ENCODE measurements at places on chromosomes 13 and 19.

DNA sequence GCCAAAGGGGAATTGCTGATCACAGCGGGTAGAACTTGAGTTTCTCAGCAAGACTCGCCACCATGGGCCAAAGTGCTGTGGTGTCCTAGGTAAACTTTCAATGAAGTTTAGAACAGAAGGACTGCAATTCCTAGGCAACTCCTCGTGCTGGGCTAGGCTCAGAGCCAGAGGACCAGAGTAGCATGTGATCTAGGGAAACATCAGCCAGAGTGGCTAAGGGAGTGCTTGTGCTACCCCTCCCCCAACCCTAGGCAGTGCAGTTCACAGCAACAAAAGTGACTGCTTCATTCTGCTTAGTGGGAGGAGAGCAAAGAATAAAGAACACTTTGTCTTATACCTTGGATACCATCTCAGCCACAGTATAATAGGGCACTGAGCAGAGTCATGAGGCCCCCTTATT is 1658.6 kb upstream of the MIR17HG start:
- no peak for DNase-seq

- DNase-seq = peak; percentile 85
These were observed at the start of gene ZNF358 for GRCh38 chr19:7515645-7516151. ZNF358 (plus strand) TSS chr19:7516103; CDS start chr19:7519243, 3,140 bp downstream.

- DNase-seq = no peak
These were observed 285.9 kb downstream of the DNAJC15 start for GRCh38 chr13:43309311-43309710.

GRCh38 chr13:20258208-20258962 is 26.3 kb upstream of the GJB6 start:
- DNase-seq = no peak

GRCh38 chr13:43085545-43085944 is 62.2 kb downstream of the DNAJC15 start:
- no peak for DNase-seq

DNA sequence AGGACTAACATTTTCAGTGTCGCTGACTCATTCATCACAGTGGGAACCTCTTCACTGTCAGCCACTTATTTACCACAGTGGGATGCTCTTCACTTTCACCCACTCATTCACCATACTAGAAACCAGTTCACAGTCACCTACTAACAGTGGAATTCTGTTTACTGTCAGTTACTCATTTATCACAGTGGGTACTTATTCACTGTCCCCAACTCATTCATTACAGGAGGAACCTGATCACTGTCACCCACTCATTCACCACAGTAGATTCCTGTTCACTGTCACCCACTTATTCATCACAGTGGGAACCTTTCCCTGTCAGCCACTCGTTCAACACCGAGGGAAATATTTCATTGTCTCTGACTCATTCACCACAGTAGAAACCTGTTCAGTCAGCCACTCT is 10.1 kb upstream of the ZNF85 start:
- no peak for DNase-seq

DNA sequence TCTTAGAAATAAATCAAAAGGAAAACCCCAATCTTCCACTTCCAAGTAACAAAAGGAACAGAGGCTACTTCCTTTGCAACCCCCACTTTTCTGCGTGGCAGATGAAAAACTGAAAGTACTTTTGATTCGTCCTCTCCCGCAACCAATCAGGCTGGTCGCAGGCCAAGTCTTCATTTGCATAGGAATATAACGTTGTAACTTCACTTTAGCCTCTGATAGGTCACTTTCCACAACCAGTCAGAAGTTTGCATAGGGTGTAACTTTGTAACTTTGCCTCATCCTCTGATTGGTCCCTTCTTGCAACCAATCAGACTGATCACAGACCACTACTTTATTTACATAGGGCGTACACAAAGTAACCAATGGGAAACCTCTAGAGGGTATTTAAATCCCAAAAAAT is 37.2 kb downstream of the TGDS start:
- no peak for DNase-seq

- DNase-seq = peak; percentile 87
These were observed 2.7 kb downstream of the VSTM2B start for GRCh38 chr19:29528350-29528945.

DNA sequence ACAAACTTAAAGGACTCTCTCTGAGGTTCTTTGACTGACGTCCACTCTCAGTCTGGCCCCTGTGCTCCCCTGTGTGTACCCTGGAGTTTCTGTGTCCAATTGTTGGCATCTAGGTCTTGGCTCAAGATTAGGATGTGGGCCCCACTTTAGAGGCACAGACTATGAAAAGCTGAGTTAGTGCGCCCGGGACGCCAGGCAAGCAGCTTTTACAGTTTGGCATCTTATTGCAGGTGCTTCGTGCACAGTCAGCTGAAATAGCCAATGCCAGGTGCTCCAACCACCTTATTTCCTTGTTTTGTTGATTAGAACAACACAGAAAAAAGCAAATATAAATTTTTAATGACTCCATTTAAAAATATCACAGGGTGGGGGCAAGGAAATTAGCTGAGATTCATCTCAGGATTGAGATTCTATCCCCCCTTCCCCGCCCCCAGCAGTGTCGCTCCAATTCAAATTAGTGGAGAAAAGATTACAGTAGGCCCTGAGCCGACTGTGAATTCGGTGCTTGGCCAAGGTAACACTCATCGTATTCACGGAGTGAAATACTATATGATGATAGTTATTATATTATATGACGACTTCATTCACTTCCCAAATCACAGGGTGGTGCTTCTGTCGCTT is 4.3 kb downstream of the SOX1 start:
- DNase-seq = no peak

GRCh38 chr19:15532779-15533521 is 24.6 kb downstream of the CYP4F22 start:
- DNase-seq = no peak

GRCh38 chr13:22095794-22096193 is 424.9 kb downstream of the FGF9 start:
- DNase-seq = no peak

DNA sequence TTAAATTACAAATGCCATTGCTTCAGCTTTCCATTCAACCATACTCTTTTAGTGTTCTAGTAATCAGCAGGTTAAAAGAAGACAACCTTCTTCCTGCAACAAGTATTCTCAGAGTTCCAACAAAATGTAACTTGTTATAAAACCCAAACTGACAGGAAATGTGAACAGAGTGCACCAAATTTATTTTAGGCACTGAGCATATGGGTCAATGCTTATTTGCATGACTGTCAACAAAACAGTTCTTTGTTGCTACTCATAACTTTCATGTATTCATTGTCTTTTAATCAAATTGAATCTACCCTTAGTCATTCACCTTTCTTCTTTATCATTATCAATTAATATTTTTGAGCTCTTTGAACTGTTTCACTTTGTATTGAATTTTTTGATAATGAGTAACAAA is 554.1 kb downstream of the DACH1 start:
- DNase-seq = no peak

- no peak for DNase-seq
These were observed 188.6 kb downstream of the NUFIP1 start for GRCh38 chr13:44800626-44801025.

DNA sequence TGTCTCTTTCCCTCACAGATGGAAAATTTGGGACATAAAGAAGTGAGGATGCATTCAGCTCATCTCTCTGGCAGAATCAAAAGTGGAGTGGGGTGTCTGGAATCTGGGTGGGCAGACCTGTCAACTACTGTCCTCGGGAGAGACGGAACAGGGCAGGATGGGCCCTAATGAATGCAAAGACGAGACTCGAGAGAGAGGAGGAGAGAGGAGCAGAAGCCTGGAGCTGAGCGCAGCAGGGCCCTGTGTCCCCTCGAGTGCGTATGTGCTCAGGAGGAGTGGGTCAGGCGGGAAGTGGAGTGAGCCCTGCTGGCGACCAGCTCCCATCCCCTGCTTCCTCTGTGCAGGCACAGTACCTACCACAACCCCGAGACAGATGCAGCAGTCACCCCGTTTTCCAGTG is 78.9 kb downstream of the TEX29 start:
- no peak for DNase-seq

- no peak for DNase-seq
These were observed 391.0 kb downstream of the FGF9 start for GRCh38 chr13:22061806-22062391.
